ENCODE measurements at places on chromosomes 1 and 21. TPM values are rescaled to one million over a fixed set of nuclear protein-coding genes. Genes with fewer than 3 reads are reported as not detected.

The SRGAP2C gene
- total RNA-seq: 24.8 TPM

The HSPG2 gene
- 173 TPM for total RNA-seq

The DDR2 gene
- 178 TPM for total RNA-seq

The SFPQ gene
- 339 TPM for total RNA-seq

The SEC16B gene
- 4.1 TPM for total RNA-seq

The CLCA2 gene
- total RNA-seq: 0.26 TPM
